SJSA1 (cell line): ENCODE measurements at places on chromosomes 1 and 21. TPM values are rescaled to one million over a fixed set of nuclear protein-coding genes. Genes with fewer than 3 reads are reported as not detected.
A peak's percentile ranks its signal among the peaks of the same experiment; 100 is the strongest.

Gene RNF186
- total RNA-seq: not detected in 2 replicates

Gene OR2T11
- total RNA-seq: not detected in 2 replicates

Gene NUP210L
- total RNA-seq: not detected in 2 replicates

GRCh38 chr1:31372051-31372450 lies 825 bp downstream of the FABP3 start:
- H3K4me3 ChIP-seq: no peak overlapping the region
- H3K27ac ChIP-seq: no peak overlapping the region
- H3K36me3 ChIP-seq: peaks cover 2% of the 10 kb centered on the region; the same call in 1 of the 2 replicates
- H3K27me3 ChIP-seq: no peaks in the 10 kb centered on the region

GRCh38 chr1:2555634-2556276 lies 416 bp upstream of the TNFRSF14 start:
- H3K4me3 ChIP-seq: peak overlapping the region; percentile 43
- H3K27me3 ChIP-seq: no peaks in the 10 kb centered on the region
- H3K27ac ChIP-seq: peak overlapping the region; percentile 46
- peaks cover 14% of the 10 kb centered on the region for H3K4me1 ChIP-seq

DNA sequence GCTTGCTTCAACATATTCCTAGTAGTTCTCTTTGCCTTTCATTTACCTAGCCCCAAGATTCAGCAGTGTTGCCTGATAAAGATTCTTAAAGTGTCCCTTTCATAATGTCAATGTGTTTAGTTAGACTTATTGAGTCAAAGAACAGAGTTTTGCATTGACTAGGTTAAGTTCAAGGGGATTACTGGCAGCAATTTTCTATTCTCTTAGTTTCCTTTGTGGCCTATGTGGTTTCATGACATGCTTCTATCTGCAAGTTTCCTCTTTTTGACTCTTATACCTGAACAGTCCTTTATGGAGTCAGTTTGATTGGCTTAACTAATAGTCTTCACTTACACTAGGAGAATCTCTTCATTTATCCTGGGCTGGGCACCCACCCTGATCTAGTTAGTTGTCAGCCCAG lies 151.3 kb downstream of the ADGRL4 start:
- H3K36me3 ChIP-seq: no peaks in the 10 kb centered on the region
- H3K27me3 ChIP-seq: no peaks in the 10 kb centered on the region
- no peak overlapping the region for H3K4me3 ChIP-seq
- no peaks in the 10 kb centered on the region for H3K4me1 ChIP-seq
- no peak overlapping the region for H3K27ac ChIP-seq

DNA sequence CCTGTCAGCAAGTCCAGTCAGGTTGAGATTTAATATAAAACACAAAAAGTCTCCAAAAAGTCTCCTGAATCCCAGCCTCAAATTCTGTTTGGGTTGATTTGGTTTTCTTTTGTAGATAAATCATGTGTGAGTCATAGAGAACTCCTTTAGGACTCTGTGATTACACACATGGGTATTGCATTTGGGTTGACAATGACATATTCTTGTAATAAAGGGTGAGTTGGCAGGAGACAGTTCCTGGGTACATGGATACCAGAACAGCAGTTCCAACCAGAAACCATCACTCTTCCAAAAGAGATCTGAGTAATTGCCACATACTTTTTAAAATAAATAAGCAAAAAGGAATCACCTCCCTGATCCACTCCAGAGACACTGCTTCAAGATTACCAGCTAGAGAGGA lies 8.9 kb downstream of the CR2 start:
- H3K27ac ChIP-seq: no peak overlapping the region
- H3K4me1 ChIP-seq: peaks cover 16% of the 10 kb centered on the region
- H3K27me3 ChIP-seq: peaks cover 17% of the 10 kb centered on the region; the same call in 1 of the 2 replicates
- peak; percentile 30 for DNase-seq
- H3K4me3 ChIP-seq: no peak overlapping the region

DNA sequence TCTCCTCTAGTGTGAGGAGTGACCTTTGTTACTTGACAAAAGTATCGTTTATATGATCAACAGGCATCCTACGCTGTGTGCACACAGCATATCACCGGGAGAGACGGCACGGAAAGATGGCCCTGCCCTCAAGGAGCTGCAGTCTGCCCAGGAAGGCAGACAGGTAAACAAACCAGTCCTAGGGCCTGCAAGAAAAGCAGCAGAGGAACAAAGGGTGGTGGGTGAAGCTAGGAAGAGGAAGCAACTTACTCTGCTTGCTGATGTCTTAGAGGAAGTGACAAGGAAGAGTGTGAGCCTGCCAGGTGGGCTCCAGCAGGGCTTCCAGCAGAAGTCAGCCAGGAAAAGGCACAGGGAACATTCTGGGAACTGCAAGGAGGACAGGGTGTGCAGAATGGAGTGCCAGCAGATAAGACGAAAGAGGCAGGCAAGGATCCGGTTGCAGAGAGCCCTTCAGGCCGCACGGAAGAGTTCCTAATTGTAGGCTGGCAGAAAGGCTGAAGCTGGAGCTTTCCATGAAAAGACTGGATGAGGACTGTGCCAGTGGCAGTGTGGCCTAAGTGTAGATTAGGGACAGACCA lies 106.7 kb downstream of the SLC45A1 start:
- no peak overlapping the region for H3K27ac ChIP-seq
- H3K4me1 ChIP-seq: peaks cover 23% of the 10 kb centered on the region
- peak overlapping the region; percentile 80 for H3K4me3 ChIP-seq
- H3K27me3 ChIP-seq: no peaks in the 10 kb centered on the region

- DNase-seq: no peak
- no peak overlapping the region for H3K4me3 ChIP-seq
- H3K36me3 ChIP-seq: peaks cover 27% of the 10 kb centered on the region
- peaks cover 16% of the 10 kb centered on the region for H3K4me1 ChIP-seq
These were observed 11.3 kb downstream of the SYTL1 start for GRCh38 chr1:27353166-27353565.

DNA sequence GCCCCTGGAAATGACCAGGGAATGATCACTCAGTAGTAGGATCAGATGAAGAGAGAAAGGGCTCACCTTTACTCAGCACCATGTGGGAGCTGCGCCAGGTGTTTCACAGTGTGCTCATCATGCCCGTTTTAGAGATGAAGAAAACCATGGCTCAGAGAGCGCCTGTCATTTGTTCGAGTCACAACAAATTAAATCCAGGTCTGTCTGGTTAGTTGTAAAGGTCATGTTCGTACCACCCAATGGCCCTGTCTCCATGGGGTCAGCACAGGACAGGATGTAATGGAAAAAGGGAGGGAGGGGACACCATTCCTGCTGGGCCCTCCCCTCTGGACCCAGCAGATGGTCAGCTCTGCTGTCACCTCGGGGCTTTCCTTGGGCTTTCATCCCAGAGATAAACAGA lies 15.2 kb downstream of the KIRREL1 start:
- H3K27me3 ChIP-seq: no peaks in the 10 kb centered on the region
- peaks cover 45% of the 10 kb centered on the region for H3K36me3 ChIP-seq
- DNase-seq: no peak
- no peak overlapping the region for H3K4me3 ChIP-seq
- peak overlapping the region; percentile 96 for H3K27ac ChIP-seq
- H3K4me1 ChIP-seq: peaks cover 86% of the 10 kb centered on the region

- no peaks in the 10 kb centered on the region for H3K36me3 ChIP-seq
- no peaks in the 10 kb centered on the region for H3K27me3 ChIP-seq
These were observed 29.5 kb downstream of the EGLN1 start for GRCh38 chr1:231392389-231393131.

DNA sequence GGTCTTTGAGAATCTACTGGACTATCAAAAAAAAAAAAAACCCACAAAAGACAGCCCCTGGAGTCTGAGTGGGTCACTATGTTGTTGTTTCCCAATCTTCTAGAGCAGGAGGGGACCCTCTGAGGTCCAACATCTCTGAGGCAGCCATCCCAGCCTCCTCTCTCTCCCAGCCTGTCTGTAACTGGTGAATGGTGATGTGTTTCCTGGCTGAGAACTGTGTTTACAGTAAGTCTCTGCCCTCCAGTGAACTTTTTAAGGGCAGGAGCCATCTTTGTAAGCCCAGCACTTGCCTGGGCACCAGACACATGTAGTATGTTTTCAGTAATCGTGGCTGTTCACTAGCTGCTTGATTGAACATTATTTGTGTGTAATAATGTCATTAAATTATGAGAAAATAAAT lies 85.7 kb downstream of the SPATA46 start:
- H3K4me1 ChIP-seq: no peaks in the 10 kb centered on the region
- no peak overlapping the region for H3K27ac ChIP-seq
- H3K36me3 ChIP-seq: no peaks in the 10 kb centered on the region
- H3K27me3 ChIP-seq: peaks cover 4% of the 10 kb centered on the region; the same call in 1 of the 2 replicates
- H3K4me3 ChIP-seq: no peak overlapping the region

DNA sequence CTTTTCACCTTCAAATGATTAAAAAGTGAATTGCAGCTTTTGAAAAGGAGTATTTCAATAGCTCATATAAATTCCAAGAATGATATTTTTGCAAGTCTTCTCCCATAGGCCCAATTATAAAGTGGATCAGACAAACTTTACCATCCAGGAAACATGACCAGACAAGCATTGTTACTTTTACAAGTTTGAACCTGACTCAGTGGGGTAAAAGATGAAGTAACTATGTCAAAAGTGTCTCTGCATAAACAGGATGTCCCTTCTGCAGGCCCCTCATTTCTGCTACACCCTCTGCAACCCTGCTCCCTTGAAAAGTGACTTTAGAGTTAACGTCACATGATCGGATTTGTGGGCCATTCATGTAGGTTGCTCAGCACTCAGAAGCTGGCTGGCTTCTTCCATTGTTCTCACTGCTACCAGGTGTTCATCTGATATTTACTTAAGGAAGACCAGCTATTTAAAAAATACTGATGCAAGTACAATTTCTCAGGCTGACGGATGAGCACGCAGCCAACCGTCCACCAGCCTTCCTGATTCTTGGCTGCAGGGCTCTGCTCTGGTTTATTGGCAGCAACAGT lies 32.3 kb downstream of the URB1 start:
- H3K4me3 ChIP-seq: no peak overlapping the region
- no peak for DNase-seq
- no peaks in the 10 kb centered on the region for H3K27me3 ChIP-seq
- no peaks in the 10 kb centered on the region for H3K4me1 ChIP-seq
- no peak overlapping the region for H3K27ac ChIP-seq

- no peaks in the 10 kb centered on the region for H3K4me1 ChIP-seq
- H3K27ac ChIP-seq: no peak overlapping the region
- DNase-seq: no peak
These were observed 42.8 kb upstream of the RD3 start for GRCh38 chr1:211534545-211535291.
